ENCODE measurements at places on chromosomes 12 and 14.
A peak's percentile ranks its signal among the peaks of the same experiment; 100 is the strongest.

GRCh38 chr14:21120686-21121085 is 19.8 kb downstream of the TMEM253 start:
- DNase-seq = no peak

DNA sequence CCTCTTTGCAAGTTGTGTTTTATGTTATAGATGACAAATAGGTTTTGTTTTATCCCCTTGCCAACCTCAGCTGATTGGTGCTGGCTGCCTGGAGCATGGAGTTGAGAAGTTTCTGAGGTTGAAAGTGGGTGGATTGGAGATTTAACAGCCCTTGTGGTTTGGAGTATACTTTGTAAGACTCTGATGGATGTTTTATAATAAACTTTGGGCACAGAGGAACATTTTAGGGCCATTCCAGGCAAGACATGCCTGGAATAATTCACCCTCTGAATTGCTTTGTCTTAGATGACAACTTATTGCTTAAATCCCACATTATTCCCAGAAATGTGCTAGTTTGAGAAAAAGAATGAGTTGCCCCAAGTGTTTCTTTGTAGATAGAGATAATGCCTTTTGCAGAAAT is 158.9 kb downstream of the SLC5A8 start:
- DNase-seq = no peak

DNA sequence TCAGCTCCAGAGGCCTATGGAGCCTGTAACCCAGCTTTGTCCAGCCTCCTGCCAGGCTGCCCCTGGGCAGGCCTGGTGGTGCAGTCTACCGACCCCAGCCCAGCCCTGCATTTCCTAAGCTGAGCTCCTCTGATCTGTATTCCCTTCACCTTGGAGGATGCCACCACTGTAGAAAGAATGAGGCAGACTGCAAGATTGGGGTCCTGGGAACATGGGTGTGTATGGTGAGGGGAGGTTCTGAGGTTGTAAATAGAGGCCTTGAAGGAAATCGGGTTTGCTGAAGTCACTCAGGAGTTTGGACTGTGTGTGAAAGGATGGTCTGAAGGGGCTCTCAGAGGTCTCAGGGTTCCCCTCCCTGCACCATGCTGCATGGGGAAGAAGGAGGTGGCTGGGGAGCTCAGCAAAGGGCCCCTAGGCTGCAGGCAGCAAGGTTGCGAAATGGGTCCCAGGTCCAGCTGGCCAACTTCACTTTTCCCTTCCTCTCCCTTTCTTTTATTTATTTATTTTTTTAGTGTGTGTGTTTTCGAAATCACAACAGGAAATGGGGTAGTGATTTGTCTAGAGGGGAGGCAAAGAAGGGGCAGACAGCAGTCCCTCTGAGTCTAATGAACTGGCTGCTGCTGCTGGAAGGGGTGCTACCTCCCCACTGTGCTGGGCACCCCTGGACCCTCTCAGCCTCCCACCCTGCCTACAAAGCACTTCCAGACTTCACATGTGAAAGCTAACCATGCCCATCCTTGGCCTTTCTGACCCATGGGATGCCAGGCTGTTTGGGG is 1.2 kb upstream of the LRP1-AS start:
- no peak for DNase-seq

GRCh38 chr12:102955926-102956737 is 1.3 kb upstream of the ASCL1 start:
- DNase-seq = peak; percentile 81

DNA sequence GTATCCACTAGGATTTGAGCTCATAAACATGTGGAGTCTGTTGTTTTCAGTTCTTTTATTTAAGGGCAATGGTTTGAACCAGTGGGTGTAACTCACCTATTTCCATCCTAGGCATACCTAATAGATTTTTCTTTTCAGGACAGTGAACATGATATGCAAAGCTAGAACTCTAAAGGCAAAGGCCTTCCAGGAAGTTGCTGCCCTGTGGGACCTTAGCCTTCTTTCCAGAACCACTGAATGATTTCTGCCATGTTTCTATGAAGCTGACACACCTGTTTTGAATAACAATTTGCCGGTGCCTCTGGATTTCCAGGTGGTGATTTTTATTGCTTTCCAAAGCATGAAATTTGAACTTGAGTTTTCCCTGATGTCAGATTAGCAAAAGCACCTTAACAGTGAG is 372.9 kb upstream of the FAR2 start:
- no peak for DNase-seq

DNA sequence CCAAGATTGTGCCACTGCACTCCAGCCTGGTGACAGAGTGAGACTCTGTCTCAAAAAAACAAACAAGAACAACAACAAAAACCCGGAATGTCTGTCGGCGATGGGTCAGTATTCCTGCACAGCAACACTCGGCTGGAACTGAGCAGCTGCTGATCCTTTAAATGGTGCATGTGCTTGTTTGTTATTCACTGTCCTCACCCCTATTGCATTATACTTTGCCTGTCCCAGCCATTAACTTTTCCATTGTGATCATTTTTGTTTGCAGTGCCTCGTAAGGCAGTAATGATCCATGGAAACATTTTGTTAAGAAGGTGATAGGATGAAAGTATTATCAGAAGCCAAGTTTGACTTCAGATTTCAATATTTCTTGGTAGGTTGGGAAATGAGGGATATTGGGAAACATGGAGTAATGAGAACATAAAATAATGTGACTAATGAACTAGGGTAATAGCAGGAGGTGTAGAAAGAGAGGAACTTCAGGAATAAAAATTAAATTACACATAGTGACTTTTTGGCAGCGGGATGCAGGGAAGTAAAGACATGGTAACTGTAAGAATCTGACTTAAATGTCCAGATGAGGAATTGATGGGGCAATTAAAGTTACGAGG is 6.1 kb downstream of the ACSS3 start:
- no peak for DNase-seq

- no peak for DNase-seq
Measured at GRCh38 chr12:15984963-15985362, 73.8 kb downstream of the DERA start.

DNA sequence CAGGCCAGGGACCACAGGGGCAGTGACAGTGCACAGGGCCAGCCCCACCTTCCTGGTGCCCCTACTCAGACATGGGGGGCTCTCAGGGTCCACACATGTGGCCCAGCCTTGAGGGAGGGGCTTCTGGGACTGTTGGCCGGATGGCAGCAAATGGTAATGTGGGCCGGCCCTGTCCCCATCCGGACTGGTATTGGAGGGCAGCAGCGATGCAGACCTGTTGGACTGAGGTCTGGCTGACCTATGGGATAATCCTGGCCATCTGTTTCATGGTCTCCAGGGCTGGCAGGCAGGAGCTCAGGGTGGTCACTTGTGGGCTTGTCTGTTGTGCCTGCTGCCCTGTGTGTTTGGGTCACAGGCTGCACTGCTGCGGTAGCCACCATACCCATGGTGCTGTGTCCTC is 387.5 kb downstream of the TMEM121 start:
- DNase-seq = no peak

GRCh38 chr14:104429291-104429861 is 150.2 kb upstream of the C14orf180 start:
- DNase-seq = no peak

GRCh38 chr14:59190372-59190771 is 1.9 kb downstream of the DAAM1 start:
- DNase-seq = peak; percentile 82
